ENCODE measurements at places on chromosomes 12 and 14. TPM values are rescaled to one million over a fixed set of nuclear protein-coding genes. Genes with fewer than 3 reads are reported as not detected.

- no peak for DNase-seq
Measured at GRCh38 chr14:97657609-97658008, 860.4 kb downstream of the VRK1 start.

GRCh38 chr14:104116756-104117340 is 21.5 kb upstream of the KIF26A start:
- no peak for DNase-seq

- no peak for DNase-seq
Measured at GRCh38 chr14:55446833-55447232, 6.4 kb upstream of the TBPL2 start.

GRCh38 chr12:93526786-93527428 is 45.6 kb upstream of the SOCS2 start:
- no peak for DNase-seq

KRT6C gene
- total RNA-seq, result not detected

GRCh38 chr14:79098324-79098723 is 928.2 kb downstream of the NRXN3 start:
- no peak for DNase-seq

DNA sequence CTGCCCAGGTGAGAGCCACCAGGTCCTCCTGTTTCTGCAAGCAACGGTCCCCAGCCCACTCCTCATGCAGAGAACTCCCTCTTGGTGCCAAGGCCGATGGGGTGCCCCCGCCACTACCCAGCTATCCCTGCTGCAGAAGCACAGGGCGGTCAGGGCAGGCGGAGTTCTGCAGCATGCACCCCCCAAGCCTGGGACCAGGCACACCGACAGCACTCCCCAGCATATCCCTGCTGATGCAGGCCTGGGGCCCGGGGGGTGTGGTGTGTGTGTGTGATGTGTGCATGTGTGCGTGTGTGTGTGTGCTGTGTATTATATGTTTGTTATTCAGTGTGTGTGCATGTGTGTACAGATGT is 27.7 kb upstream of the FZD10 start:
- DNase-seq, result no peak

DNA sequence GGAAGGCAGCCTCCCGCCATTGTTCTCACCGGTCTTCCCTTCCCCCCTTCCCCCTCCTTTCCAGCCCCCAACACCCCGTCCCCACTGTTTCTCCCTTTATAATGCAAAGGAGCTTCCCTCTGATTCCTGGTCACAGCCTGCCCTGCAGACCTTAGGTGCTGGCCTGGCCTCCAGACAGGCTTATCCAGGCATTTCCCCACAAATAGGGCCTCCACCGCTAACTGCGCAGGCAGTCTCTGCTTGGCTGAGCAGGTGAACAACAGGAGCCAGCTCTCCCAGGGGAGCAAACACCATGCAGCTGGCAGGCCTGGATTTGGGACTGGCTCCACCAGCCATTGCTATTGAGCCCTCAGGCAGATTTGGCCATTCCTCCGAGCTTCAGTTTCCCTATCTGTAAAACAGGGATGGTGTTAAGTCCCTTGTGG is 46.0 kb downstream of the SMIM41 start:
- DNase-seq, result no peak

DNA sequence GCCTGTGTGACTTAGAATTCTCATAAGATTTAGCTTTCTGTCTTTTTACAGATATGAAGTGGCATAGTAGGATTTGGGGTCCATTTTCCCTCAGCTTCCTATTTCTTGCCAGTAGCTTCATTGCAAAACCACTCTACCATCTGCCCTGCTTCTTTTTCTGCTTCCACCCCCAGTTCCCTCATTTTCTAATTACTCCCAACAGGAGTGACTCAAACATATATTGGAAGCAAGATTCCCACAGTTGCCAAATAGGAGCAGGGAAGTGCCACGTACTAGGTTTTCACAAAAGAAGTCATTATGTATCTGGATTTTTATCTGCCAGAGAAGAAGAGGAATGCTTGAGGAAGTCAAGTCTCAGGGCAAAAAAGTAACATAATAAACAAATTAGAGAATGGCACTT is 64.1 kb downstream of the ANO4 start:
- DNase-seq, result no peak

GRCh38 chr12:105225505-105226015 is 10.4 kb downstream of the APPL2 start:
- DNase-seq, result no peak

GRCh38 chr14:23237772-23238594 is at the start of gene RNF212B:
TSS of gene RNF212B (plus strand) at chr14:23237936. CDS start at chr14:23240346, 2,410 bp downstream.
- DNase-seq, result peak; percentile 64

- no peak for DNase-seq
Measured at GRCh38 chr12:51429700-51430099, 5.1 kb downstream of the SLC4A8 start.

CLEC4A gene
- total RNA-seq, result 8.3 TPM

GRCh38 chr12:131386167-131386521 is 324.7 kb upstream of the SFSWAP start:
- no peak for DNase-seq

- no peak for DNase-seq
Measured at GRCh38 chr14:81432219-81432661, 32.1 kb upstream of the STON2 start.

DNA sequence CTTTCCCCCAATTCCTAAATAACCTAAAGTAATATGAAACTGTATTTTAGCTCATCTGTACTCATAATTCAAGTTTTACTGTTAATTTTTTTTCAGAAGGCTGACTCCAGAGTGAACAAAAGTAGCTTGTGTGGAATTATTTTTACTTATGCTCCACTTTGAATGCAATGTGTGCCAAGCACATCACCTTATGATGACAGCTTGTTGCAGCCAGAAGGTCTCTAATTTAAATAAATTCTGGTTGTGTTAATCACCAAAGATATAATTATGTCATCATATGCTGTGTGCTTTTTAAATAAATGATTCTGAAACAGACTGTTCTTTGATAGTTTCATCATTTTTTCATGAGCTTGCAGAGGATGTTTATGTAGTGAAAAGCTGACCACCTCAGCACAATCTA is 283.1 kb downstream of the TMEM117 start:
- no peak for DNase-seq
